ENCODE measurements at places on chromosomes 4 and X. TPM values are rescaled to one million over a fixed set of nuclear protein-coding genes. Genes with fewer than 3 reads are reported as not detected.

MXRA5 gene
- not detected for total RNA-seq

HTN3 gene
- not detected for total RNA-seq

GLOD5 gene
- total RNA-seq, result not detected

RCHY1 gene
- total RNA-seq, result 14.4 TPM

UPF3B gene
- total RNA-seq, result 18.2 TPM

STPG2 gene
- total RNA-seq, result not detected

LRCH2 gene
- total RNA-seq, result not detected

CT83 gene
- not detected for total RNA-seq

RBMXL3 gene
- not detected for total RNA-seq

TIGD2 gene
- total RNA-seq, result 6.4 TPM

BTC gene
- total RNA-seq, result 1.3 TPM

ADAMTS3 gene
- not detected for total RNA-seq

GABRB1 gene
- total RNA-seq, result not detected

EIF4E gene
- total RNA-seq, result 70.1 TPM

UGT2B10 gene
- not detected for total RNA-seq

PCYT1B gene
- total RNA-seq, result not detected

ALAS2 gene
- not detected for total RNA-seq

ARHGAP24 gene
- total RNA-seq, result 3.9 TPM

CAMK2D gene
- total RNA-seq, result 14.5 TPM

EPHA5 gene
- 0.45 TPM for total RNA-seq

CLDN34 gene
- not detected for total RNA-seq

AR gene
- total RNA-seq, result 2.9 TPM

SPANXC gene
- 0.74 TPM for total RNA-seq

SSX4 gene
- not detected for total RNA-seq

STEEP1 gene
- 36.5 TPM for total RNA-seq

AMER1 gene
- 2.9 TPM for total RNA-seq

COX7B2 gene
- total RNA-seq, result not detected

PCDH7 gene
- 0.12 TPM for total RNA-seq

TAB3 gene
- 6.0 TPM for total RNA-seq

MAGEA2B gene
- not detected for total RNA-seq

DDX53 gene
- total RNA-seq, result not detected
